DMS 273 treated with DMSO at 0.1 percent for 48 hours (cell line): ENCODE measurements at places on chromosomes 4 and X.

GRCh38 chr4:81632581-81633299, 161.0 kb upstream of the RASGEF1B start:
- DNase-seq: no peak

DNA sequence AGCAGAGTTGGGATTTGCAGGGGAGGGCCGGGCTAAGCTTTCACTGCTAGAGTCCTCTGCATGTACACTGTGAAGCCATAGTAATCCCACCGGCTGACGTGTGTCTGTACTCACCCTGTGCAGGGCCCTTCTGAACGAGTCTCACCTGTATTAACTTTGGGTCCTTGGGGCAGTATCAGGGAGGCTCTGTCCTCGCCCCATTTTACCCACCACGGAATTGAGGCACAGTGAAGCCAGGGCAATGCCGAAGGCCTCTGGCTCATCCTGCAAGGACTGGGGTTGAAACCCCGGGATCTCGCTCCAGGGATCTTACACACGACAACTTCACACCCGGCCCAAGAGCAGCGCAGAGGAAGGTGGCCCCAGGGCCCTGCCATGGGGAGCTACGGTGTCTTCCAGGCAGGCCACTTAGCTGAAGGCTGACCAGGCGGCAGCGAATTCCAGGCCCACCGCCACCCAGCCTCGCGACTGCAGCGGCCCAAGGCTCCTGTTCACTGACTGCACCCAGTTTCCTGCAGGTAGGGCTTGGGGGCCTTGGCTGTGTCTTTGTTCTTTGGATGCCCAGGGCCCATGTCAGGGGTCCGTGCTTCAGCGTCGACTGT, 75.5 kb upstream of the ADRA2C start:
- DNase-seq: no peak

GRCh38 chrX:150942942-150943594, 40.1 kb upstream of the HMGB3 start:
- DNase-seq: no peak

DNA sequence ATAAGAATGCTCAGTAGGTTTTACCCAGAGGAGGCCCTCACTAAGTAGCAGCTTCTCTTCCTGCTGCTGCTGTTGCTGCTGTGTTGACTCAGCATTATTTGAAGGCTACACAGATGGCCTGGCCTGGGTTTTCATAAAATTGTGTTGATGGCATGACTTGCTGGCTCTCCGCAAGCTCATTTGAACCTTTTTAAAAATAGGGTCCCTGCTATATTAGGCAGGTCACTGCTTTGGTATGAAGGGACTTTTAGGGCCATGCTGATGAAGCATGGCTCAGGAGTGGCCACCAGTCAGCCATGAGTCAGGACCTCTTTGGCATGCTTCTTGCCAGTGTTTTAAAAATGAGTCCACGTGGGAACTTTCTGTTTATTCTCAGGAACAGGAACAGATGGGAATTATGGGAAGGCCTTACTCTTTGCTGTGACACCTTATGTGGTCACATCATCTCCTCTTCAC, 128.7 kb downstream of the MID1IP1 start:
- DNase-seq: no peak

DNA sequence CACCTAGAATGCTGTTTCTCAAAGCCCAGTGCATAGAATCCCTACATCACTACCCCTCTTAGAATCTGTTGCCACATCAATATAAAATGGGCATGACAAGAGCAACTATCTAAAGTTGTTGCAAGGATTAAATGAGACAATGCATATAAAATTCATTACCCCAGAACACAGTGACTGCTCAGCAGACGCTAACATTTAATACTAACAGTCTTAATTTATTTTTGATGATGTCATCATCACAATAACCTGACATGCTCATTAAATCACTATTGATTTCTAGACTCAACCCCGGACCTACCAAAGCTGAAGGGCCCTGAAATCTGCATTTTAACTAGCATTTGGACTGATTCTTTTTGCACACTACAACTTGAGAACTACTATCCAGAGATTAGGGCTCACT, 3.9 kb downstream of the ARSJ start:
- no peak for DNase-seq

DNA sequence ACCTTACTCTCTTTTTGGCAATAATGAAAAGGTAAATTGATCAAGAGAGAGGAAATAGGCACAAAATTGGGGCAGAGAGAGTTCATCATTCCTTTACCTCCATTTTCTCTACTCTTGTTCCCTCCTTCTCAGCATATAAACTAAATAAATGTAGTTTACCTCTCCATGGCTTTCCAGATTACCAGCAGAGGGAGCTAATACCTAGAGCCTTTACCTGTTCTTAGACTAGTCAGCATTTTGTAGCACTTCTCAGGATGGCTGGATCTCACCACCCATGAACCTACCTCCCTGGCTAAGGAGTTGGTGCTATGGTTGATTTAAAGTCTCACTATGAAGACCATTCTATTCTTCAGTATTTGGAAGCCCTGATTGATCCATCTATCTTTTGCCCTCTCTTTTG, 15.7 kb downstream of the OFD1 start:
- peak; percentile 35 for DNase-seq

- no peak for DNase-seq
Measured at GRCh38 chr4:83250687-83251446, 33.7 kb downstream of the COQ2 start.

DNA sequence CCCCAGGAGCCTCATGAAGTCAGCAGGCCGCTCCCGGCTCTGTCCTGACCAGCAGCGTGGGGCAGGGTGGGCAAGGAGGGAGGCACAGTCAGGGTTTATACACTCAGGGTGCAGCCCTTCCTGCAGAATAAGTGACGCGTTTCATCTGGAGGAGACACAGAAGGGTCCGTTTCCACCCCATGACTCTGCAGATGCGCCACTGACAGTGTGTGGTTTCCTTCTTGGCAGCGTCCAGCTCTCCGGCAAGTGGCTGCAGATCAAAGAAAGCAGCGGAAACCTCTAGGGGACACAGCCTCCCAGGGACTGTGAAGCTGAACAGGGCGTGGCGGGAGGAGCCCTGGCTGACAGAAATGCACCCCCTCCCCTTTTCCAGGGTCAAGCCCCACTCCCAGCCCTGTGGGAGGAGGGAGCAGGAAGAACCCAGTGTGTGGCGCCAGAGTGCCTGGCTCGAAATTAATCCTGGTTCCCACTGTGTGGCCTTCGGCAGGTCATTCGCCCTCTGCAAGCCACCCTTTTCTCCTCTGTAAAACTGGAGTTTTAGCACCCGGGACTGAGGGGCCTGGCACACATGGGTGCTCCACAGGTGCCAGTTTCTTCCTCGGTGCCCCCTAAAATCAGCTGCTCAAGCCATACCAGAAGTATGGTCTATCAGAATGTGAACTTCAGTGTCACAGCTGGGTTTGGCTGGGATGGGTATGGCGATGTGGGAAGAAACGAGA, 17.3 kb upstream of the TBC1D14 start:
- DNase-seq: no peak

DNA sequence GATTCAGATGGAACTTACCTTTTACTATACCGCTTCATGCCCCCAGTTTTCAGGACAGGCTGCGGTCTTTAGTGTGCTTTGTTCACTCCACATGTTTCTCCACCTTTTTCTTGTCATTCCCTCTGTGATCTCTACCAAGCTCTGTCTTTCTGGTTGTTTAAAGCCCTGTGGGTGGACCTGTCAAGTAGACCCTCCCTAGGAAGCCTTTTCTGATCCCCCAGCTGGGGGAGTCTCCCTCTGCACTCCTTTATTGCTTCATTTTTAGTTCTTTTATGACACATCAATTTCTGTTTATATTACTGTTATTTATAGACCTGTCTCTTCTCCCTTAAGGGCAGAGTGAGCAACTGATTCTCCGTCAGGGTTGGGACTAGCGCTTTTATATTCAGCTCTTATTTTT, 150.2 kb downstream of the C4orf33 start:
- no peak for DNase-seq

DNA sequence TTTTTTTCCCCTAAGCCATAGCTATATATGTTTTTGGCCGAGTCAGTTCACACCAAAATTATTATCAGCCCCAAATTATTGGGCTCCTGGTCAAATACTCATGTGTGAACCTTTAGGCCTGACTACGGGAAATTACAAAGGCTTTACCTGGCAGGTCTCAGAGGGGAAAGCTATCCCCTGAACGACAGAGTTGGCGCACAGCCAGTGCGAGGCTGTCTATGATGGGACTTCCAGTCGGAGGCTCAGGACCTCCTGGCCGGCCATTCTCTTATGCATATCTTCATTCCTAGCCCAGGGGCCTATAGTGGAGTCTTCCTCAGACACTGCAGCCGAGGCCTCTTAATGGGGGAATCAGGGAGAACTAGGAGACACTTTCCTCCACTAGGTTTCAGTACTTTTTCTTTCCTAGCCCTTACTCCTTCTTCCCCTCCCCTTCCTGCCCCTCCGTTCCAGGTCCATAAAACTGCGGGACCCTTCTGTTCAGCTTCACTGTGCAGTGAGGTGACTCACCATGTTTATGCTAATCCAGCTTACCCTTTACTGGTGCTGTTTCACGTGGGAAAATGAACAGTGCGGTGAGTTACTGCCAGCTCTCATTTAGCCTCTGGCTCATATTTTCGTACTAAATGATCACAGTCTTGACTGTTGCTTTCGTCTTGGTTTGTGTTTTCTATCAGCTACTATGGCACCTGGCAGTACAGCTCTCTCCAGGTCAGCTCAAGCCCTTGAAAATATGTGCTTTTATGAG, 533.9 kb downstream of the FSTL5 start:
- no peak for DNase-seq

DNA sequence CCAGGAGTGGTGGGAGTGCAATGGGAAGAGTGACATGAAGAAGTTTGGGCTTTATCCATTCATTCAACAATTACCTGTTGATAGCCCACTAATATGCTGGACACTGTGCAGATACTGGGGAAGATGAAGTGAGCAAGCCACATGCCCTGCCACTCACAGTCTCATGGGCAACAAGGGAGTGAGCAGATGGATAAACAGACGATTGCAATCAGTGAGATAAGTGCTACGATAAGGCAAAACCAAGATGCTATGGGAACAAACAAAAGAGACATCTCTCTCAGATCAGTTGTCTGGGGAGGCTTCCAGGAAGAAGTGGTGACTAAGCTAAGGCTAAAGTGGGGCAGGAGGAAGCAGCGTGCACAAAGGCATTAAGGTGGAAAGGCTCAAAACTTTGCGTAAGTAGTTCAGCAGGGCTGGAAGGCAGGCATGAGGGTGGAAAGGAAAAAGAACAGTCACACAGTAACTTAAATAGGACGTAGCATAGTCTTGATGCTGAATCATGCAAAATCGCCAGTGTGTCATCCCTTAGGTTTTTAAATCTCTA, 31.7 kb downstream of the GAB3 start:
- no peak for DNase-seq

GRCh38 chrX:40145923-40146261, 48.1 kb upstream of the BCOR start:
- DNase-seq: no peak

- DNase-seq: no peak
Measured at GRCh38 chr4:81573840-81574239, 102.1 kb upstream of the RASGEF1B start.

GRCh38 chr4:38775326-38775725, 7.5 kb downstream of the TLR10 start:
- no peak for DNase-seq

GRCh38 chr4:112485930-112486329, 30.1 kb downstream of the NEUROG2 start:
- no peak for DNase-seq

GRCh38 chr4:158446106-158446505, 75.6 kb upstream of the RXFP1 start:
- no peak for DNase-seq

- DNase-seq: no peak
Measured at GRCh38 chr4:101019313-101019712, 328.0 kb downstream of the PPP3CA start.

DNA sequence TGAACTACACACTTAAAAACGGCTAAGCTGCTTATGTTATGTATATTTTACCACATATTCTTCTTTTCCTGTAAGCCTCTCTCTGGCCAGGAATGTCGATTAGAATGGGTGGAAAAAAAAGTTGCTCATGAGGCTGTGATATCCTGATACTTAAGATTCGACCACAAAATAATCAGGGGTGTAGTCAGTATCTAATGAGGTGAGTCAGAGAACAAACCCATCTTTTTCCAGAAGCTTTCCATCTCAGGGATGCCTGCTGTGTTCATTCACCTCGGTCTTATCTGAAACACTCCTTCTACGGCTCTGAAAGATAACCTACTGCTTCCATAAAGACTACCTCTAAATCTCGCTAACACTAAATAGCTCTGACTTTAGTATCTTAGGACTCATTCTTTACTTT, 142.7 kb upstream of the MAP3K15 start:
- DNase-seq: no peak

DNA sequence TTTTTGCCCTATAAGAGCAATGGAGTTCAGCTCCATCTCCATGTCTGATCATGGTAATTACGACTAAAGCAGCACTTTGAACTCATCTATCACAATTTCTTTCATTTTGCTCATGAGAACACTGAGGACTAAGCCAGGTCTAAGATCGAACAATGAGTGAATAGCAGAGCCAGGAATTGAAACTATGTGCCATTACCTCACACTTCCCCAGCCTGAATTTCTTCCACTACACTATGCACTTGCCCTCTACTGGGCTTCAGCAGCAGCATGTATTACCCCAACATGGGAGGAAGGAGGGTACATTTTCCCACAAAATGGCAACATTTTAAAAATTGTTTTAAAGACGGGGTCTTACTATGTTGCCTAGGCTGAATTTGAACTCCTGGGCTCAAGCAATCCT, 274.7 kb upstream of the FGF13 start:
- DNase-seq: no peak

DNA sequence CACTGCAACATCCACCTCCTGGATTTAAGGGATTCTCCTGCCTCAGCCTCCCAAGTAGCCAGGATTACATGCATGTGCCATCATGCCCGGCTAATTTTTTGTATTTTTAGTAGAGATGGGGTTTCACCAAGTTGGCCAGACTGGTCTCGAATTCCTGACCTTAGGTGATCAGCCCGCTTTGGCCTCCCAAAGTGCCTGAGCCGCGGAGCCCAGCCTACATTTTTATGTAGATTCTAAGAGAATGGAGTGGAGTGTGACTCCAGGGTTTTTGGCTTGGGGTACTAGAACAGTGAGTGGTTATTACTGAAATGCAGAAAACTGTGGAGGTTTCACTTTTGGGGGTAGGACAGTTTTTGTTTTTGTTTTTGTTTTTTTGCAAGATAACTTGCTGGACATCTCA, 806.0 kb downstream of the ADGRL3 start:
- DNase-seq: no peak
